Stimulated activated CD4-positive, alpha-beta T cell treated with anti-CD3 and anti-CD28 coated beads, TNF-alpha, amount 100 ng/mL, for 48 hours (primary cell): ENCODE measurements at places on chromosomes 6 and 20.

- no peak for DNase-seq
Measured at GRCh38 chr20:33296206-33296605, 13.2 kb downstream of the BPIFB1 start.

DNA sequence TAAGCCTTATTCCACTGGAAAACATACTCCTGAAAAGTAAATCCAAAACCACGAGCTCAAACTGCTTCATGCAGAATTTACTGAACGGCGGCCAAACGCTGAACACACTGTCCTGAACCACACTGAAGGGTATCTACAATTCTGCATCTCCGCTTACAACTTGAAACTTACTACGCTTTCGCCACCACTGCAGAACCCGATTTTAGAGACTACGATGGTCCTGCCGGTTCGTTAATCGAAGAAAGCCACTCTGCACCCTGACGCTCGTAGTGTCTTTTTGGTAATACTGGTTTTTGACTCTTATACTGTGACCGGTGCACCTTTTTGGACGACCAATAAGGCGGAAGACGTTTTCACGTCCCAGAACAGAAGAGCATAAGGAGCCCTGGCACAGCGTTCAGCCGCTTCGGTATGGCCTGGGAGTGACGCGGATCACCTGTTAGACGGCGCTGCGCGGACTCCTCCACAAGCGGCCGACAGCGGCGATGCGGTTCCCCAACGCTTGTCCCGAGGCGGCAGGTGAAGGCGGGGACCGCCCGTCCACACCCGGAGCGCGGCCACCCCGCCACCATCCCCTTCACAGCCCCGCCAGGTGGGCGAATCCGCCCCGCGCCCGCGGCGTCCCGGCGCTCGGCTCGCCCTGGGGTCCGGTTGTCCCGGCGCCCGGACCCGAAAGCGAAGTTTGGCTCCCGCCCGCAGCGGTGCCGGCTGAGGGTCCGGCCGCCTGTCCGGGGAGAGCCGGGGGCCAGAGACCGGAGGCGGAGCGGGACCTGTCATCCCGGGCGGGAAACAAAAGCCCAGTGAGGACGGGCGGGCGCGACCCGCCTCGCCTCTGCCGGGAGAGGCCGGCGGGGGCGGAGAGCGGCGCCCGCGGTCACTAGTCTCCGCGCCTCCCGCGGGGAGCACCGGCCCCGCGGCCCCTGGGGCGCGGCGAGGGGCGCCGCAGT is 784 bp downstream of the FKBP5 start:
- peak; percentile 56 for DNase-seq

DNA sequence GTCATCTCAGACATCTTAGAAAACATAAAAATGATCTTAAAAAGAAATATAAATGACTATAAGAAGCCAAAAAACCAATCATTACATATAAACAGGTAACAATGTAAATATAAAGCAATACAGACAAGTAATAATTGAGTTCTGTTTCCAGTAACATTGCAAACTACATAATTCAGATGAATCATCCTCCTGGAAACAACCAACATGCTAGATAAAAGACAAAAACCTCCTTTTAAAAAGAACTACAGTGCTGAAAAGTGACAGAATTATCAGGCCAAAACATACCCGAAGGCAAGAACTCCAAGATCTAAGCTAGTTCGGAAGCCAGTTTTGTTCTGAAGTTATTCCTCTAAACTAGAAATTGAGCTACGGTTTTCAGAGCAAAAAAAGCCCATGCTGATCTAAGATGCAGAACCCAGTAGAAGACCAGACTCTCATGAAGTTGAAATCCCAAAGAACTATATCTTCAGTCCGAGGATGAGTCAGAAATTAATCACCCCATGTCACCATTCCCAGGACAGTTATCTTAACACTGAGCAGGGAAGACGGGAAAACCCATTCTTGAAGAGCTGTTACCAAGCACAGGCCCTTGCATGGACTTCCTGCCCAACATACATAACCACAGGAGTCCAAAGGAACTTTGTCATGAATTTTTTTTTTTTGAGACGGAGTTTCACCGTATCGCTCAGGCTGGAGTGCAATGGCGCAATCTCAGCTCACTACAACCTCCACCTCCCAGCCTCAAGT is 9.8 kb downstream of the PGM3 start:
- no peak for DNase-seq

GRCh38 chr6:143107911-143108761 is 47.4 kb downstream of the AIG1 start:
- DNase-seq = no peak

DNA sequence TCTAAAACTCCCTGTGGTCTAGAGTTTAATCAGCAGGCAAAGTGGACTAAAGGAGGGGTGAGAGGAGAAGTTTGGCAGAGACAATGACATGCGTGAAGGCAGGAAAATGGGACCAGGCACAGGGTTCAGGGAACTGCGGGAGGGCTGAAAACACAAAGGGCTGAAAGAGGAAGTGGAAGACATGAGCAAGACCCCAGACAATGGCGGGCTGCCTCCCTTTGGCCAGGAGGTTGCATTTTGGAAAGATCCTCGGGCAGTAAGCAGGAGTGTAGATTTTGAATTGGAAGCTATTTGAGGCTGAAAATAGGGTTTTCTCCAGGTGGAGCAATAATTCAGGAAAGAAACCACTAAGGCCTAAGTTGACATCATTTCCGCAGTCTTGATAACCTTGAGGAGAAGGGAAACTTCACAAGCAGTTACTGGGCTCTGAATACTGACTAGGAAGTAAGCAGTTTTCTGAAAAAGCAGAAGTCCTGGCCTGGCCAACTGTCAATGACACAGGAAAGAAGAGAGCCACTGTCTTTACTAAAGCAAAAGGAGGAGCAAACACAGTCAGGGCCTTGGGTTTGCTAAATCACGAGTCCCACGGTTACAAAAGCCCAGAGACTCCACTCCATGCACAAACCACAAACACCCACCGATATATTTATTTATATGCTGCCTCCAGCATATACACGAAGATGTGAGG is 3.4 kb downstream of the LY86 start:
- no peak for DNase-seq
